A549 treated with dexamethasone at 1 μM for 4 hours (cell line): ENCODE measurements at places on chromosomes 11 and 22. TPM values are rescaled to one million over a fixed set of nuclear protein-coding genes. Genes with fewer than 3 reads are reported as not detected.

Gene SLC22A12
- not detected in 5 replicates for total RNA-seq

Gene RAG2
- total RNA-seq, result not detected in 5 replicates

Gene RFPL3
- total RNA-seq, result not detected in 5 replicates

Gene APOBEC3H
- 0.18 to 0.45 TPM (median 0.30 TPM) in 5 replicates for total RNA-seq

Gene JAML
- not detected in 5 replicates for total RNA-seq

Gene UBASH3B
- 33.6 to 48.8 TPM (median 45.0 TPM) in 5 replicates for total RNA-seq

Gene TSSK2
- total RNA-seq, result not detected in 5 replicates

Gene NFRKB
- total RNA-seq, result 8.5 to 13.5 TPM (median 13.2 TPM) in 5 replicates

Gene CSNK1E
- total RNA-seq, result 83.4 to 109 TPM (median 102 TPM) in 5 replicates

Gene C22orf31
- total RNA-seq, result not detected in 5 replicates

Gene CHORDC1
- total RNA-seq, result 66.0 to 87.6 TPM (median 80.4 TPM) in 5 replicates

Gene FAT3
- 0.26 to 0.96 TPM (median 0.65 TPM) in 5 replicates for total RNA-seq

Gene ZW10
- 12.6 to 14.8 TPM (median 13.4 TPM) in 5 replicates for total RNA-seq

Gene MRGPRE
- total RNA-seq, result 0.06 to 0.14 TPM (median 0.08 TPM) in 4 of 5 replicates, not detected in the other

Gene CCDC86
- total RNA-seq, result 86.1 to 112 TPM (median 103 TPM) in 5 replicates

Gene SYT13
- 5.8 to 7.5 TPM (median 6.6 TPM) in 5 replicates for total RNA-seq

Gene CYP2D6
- total RNA-seq, result 0.23 to 0.57 TPM (median 0.51 TPM) in 5 replicates

Gene CDCA5
- 64.4 to 77.1 TPM (median 72.9 TPM) in 5 replicates for total RNA-seq
